Foreskin keratinocyte (primary cell): ENCODE measurements at places on chromosomes 2 and 18.

DNA sequence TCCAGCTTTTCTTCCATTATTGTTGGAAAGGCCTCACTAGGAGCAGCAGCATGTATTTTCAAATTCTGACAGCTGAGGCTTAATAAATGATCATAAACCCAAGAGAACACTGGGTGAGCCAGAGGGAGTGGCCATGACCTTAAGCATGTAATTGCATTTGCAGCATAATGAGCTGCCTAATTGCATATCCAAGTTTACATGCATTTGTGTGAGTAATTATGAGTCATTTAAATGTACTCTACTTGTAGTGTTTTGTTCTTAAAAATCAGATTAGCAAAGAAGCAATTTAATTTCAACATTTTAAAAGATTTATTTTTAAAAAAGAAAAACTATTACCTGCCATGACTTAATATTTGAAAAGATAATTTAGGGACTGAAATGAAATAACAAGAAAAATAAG is 74.8 kb downstream of the NOL10 start:
- DNase-seq: peak; percentile 25

DNA sequence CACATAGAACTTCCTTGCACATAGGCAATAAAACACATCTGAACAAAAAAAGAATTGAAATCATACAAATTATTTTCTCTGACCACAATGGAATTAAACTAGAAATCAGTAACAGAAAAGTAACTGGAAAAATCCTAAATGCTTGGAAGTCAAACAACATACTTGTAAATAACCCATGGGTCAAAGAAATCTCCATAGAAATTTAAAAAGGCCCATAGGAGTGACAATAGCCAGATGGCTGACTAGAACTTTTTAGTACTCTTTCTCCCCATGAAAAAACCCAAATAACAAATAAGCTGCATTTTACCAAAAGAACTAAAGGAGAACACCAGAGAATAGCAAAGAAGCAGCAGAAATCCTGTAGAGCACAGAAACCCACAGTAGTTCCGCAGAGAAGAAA is 139.2 kb upstream of the COL3A1 start:
- DNase-seq: no peak

- no peak for DNase-seq
These were observed 239.3 kb upstream of the MYT1L start for GRCh38 chr2:2570360-2570759.

GRCh38 chr2:219766658-219767057 is 139.2 kb downstream of the SLC4A3 start:
- DNase-seq: no peak
